ENCODE measurements at places on chromosomes 12 and 14.

- no peak for DNase-seq
Measured at GRCh38 chr14:24312736-24313507, 1.6 kb downstream of the LTB4R start.

GRCh38 chr12:19654650-19655376 lies 215.5 kb downstream of the AEBP2 start:
- DNase-seq, result no peak

- DNase-seq, result no peak
Measured at GRCh38 chr12:130589540-130590317, 126.4 kb downstream of the RIMBP2 start.

DNA sequence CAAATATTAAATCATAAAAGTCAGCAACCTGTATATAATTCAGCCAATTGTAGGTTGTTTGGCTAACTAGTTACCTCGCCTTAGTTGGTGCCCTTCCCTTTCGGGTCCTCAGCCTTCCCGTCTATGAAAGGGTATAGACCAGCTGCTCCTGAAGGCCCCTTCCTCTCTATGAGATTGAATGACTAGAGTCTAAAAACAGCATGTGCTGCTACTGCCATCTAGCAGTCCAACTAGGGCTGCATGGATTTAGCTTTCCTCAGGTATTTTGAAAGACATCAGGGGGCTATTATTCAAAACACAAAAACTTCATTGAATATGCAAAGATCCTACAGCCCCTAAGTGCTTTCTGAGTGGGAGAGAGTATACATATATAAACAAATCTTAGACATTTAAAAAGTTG lies 37.0 kb upstream of the TMEM263 start:
- no peak for DNase-seq

- DNase-seq, result no peak
Measured at GRCh38 chr12:23813206-23813605, 136.3 kb downstream of the SOX5 start.

GRCh38 chr14:60654334-60654821 lies 5.1 kb upstream of the SIX1 start:
- DNase-seq, result no peak

GRCh38 chr14:79686196-79686595 lies 525.1 kb downstream of the DIO2 start:
- DNase-seq, result no peak

- DNase-seq, result no peak
Measured at GRCh38 chr12:49671031-49671765, 36.0 kb downstream of the FMNL3 start.

DNA sequence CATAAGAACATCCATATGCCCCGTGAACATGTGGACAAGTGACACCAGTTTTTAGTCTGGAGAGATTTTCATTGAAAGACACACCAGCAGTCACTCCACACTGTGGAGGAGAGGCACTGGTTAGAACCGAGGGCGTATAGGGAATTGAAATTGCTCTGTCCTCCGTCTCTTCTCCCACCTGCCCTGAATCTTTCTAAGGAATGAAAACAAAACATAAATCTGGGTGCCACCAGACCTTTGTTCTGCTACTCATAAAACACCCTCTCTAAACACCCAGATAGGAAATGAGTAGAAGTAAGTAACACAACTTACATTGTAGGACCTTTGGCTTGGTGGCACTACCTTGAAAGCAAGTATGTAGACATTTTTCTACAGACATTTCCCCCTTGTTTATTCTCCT lies 37.1 kb upstream of the STON2 start:
- DNase-seq, result no peak

DNA sequence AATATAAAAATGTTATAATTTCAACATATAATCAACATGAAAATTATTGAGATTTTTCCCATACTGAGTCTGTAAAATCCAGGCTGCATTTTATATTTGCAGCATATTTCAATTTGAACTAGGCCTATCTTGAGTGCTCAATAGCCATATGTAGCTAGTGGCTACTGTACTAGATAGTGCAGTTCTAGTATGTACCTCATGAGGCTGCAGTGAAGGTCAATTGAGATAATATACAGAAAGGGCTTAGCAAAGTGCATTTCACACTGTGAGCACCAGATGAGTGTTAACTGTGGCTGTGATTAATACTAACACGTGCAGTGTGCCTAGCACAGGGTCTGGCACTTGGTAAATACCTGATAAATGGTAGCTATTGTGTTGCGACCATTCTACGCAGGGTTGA lies 5.4 kb upstream of the SLC22A17 start:
- DNase-seq, result no peak

DNA sequence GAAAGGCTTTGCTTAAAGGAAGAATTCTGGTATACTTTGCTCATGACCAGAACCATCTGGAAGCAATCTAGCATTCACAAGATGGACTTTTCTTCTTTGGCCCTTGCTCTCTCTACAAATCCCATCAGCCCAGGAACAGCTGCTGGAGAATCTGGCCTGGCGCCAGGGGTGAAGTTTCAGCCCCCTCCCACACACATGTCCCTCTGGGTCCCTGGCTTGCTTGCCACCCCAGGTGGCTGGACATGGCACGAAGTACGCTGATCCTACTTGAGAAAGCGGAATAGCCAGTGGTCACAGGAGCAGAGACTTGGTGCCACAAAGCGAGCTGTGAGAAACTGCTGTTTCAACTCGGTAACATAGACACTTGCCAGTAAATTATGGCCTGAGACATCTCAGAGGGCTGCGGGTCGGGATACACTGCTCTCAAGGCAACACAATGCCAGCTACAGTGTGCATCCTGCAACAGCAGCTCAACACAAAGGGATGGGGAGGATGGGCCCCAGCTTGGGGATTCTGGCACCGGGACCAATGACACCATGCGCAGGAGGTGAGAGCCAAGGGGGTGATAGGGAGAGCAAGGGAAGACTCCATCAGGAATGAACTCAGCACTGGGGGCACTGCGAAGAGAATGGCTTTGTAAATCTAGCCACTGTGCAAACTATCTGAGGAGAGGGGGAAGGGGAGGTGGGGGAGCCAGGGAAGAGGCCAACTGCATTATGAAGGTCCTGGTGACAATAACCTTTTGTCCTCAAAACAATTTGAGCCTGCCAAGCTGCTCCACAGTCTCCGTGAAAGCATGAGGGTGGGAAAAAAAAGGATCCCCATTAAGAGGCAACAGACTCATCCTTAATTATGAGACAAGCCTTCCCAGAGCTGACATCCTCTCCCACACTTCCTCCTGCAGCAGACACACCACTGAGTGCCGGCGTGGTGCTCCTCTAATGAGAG lies 219.9 kb downstream of the PPM1H start:
- no peak for DNase-seq
